Upper lobe of right lung (tissue), 1 donor: ENCODE measurements at places on chromosomes 4 and X. TPM values are rescaled to one million over a fixed set of nuclear protein-coding genes. Genes with fewer than 3 reads are reported as not detected.

LUZP4 gene
- total RNA-seq = not detected

GPR173 gene
- 1.3 TPM for total RNA-seq

DNA sequence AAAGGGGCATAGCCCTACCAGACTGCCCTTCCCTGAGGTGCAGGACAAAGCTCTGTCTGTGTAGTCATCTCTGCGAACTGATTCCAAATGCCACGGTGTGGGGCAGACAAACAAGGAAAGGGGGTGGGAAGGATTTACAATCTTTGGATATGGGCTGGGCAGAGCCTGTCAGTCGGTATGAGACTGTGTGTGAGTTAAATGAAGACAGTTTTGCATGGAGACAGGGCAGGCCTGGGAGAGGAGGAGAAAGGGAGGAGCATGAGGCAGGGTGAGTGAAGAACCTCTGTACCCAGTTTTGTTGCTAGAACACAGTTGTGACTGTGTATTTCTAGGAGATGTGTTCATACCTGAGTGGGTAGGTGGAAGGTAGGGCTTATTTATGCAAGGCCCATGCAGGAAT lies 59.4 kb upstream of the MSN start:
- no peak for DNase-seq

ZRSR2 gene
- total RNA-seq = 9.5 TPM

- DNase-seq = no peak
Observed at GRCh38 chr4:93319041-93319440, 509.5 kb upstream of the ATOH1 start.

- no peak for DNase-seq
Observed at GRCh38 chrX:134526399-134526798, 66.4 kb downstream of the HPRT1 start.

ODAPH gene
- not detected for total RNA-seq

MAGEE2 gene
- total RNA-seq = not detected

DCAF4L1 gene
- 0.38 TPM for total RNA-seq

SPANXB1 gene
- not detected for total RNA-seq

DNA sequence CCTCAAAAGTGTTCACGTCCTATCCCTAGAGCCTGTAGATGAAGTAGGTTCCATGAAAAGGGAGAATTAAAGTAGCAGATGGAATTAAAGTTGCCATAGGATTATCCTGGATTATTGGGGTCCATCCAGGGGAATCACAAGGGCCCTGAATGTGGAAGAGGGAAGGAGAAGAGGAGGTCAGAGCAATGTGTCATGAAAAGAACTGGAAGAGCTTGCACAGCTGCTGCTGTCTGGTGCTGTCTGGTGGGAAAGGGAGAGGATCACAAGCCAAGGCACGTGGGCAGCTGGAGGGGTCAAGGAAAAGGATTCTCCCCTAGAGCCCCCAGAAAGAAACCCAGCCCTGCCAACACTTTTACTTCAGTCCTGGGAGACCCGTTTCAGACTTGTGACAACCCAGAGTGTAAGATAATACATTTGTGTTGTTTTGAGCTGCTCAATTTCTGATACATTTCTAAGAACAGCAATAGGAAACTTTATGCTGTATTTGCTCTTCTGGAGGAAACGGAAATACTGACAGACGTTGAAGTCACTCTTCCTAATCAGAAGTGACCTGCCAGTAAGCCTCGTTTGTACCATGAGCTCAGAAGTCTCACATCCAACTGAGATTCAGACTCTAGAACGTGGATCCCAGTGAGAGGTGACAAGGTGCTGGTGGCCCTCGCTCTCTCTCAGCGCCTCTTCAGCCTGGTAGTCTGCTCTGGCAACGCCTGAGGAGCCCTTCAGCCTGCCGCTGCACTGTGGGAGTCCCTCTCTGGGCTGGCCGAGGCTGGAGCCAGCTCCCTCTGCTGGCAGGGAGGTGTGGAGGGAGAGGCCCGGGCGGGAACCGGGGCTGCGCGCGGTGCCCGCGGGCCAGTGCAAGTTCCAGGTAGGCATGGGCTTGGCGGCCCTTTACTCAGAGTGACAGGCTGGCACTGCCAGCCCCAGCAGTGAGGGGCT lies 34.7 kb upstream of the ENPP6 start:
- DNase-seq = no peak

DNA sequence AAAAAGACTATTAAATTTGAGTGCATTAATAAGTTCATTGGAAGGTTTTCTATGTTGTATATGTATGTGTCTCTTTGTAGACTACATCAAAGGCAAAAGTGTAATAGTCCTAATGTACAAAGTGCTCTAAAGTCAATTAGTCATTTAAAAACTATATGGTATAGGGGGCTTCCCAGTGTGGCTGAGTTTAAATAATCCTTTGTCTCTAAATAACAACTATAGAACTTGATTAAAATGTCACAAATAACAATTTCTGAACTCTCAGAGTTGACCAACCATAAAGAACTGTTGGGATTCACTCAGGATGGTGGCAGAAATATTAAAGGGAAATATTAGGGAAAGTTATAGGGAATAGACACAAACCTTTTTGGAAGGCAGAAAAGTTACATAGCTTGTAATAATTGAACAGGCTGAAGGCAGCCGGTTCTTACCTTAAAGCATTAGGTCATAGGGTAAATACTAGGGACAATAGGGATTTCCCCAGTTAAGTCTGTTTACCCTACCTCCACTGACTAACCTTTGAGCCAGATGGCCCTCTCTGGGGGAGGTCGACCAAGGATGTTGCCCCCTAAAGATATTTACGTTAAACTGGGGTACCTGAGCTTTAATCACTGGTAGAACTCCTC lies 1054.2 kb downstream of the ARAP2 start:
- no peak for DNase-seq

DNA sequence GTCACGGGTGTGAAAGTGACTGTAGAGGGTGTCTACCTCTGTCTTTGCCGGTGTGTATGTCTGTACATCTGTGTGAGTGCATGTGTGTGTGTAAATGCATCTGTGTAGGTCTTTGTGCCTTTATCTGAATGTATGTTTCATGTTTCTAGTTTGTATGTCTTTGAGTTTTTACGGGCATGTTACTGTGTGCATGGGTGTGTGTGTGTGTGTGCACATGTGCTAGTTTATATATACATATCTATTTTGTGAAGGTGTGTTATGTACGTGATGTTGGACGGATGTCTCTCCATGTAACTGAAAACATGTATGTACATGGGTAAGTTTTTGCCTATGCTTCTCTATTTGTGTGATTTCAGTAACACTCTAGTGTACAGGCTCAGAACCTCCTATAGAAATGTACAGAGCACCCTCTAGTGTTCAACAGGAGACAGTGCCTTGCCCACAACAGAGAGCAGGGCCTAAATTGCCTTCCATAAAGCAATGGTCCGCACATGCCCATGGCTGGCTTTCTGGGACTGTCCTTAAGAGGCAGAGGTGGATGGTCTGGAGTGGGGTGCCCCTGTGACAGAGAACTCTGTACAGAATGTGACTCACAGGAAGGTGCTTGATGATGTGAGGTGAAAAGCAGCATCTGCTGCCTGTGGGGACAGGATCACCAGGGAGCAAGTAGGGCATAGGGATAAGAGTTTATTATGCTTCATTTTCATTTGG lies 343.5 kb downstream of the RAPGEF2 start:
- DNase-seq = no peak

DNA sequence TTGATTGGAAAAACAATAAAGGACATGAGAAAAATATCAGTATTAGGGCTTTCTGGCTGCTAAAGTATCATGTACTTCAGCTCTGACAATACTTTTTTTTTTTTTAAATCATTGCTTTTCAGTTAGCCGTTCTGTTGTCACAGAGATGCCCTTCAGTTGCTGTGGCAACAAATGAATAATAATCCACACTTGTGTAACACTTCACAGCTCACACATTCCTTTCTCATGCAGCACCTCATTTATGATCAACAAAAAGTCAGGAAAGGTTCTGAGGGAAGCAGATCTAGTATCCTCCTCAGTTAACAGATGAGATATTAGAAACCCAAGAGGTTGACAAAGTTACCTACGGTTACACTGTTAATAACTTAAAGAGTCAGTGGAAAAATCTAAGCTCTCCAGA lies 444.2 kb upstream of the SLIT2 start:
- DNase-seq = no peak

DNA sequence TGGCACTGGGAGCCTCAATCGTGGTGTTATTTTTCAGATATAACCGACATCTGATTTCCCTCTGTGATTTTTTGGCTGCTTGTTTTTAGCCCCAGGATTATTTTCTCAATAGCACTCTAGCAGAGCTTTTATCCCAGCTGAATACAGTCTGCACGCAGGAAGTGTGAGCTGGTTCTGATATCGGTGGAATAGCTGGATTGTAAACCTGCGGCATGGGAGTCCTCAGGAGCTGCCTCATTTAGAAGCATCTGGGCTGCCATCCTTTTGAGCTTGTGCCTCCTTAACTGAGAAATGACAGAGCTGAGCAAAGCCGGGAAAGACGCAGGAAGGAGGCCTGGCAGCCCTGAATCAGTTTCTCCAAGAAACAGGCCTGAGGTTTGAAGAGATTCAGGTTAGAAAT lies 28.4 kb upstream of the GRPEL1 start:
- no peak for DNase-seq

DNA sequence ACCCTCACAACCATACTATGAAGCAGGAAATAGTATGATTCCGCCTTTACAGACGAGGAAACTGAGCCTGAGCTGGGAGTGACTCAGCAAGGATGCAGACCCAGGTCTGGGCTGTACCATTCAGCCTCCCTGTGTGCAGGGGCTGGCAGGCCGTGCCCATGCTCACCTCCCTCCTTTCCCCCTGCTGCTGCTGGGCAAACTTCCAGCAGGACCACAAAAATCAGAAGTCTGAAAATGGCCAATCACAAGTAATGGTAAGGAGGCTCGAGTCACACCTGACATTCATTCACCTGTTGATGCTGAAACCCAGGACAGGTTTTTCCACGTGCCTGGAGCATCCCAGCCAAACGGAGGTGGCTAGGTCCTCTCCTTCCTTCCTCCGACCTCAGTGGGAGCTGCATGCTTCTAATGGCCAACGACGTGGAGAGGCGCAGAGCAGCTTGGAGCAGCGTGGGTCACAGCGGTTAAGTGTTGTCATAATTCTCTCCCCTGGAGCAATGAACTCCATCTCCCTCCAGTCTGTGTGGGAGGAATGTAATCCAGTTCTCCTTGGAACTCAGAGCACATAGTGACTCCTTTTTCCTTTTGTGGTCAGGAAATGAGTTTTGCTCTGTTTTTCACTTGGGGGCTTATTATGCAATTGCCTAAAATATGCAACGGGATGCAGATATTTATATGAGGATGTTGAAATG lies 371.7 kb downstream of the BCOR start:
- DNase-seq = no peak

- DNase-seq = peak; percentile 70
Observed at GRCh38 chr4:121951521-121952110, at the start of gene TRPC3. Gene TRPC3, minus strand, starts transcription at chr4:121952060. Its CDS starts 380 bp downstream, at chr4:121951680.

- no peak for DNase-seq
Observed at GRCh38 chr4:87524456-87524855, 4.7 kb downstream of the SPARCL1 start.

SYNPO2 gene
- total RNA-seq = 38.9 TPM

GRCh38 chrX:50430917-50431575 lies 39.6 kb downstream of the DGKK start:
- DNase-seq = no peak

CYTL1 gene
- 11.5 TPM for total RNA-seq

DNA sequence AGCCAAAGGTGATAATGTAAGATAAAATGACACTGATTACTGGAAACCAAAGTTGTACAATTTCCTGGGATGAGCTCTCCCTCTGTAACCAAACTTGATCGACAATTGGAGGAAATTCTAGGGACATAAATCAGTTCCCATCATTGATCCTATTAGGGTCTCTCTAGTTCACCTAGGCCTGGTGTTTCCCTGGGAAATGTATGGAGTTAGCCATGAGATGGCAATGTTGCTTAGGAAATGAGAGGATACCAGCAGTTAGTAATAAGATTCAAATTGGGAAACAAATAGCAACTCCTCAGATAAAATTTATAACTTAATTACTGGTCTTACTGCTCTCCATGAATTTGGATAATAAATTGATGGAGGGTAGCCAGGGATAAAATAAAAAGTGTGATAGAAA lies 52.2 kb downstream of the SPATA18 start:
- DNase-seq = no peak

- no peak for DNase-seq
Observed at GRCh38 chrX:148310426-148311165, 189.8 kb upstream of the AFF2 start.

- peak; percentile 78 for DNase-seq
Observed at GRCh38 chr4:1752284-1753041, 31.1 kb downstream of the TACC3 start.

ARMCX4 gene
- total RNA-seq = 13.1 TPM

TMEM271 gene
- not detected for total RNA-seq
